NCI-H774 (cell line): ENCODE measurements at places on chromosomes 2 and 18.

DNA sequence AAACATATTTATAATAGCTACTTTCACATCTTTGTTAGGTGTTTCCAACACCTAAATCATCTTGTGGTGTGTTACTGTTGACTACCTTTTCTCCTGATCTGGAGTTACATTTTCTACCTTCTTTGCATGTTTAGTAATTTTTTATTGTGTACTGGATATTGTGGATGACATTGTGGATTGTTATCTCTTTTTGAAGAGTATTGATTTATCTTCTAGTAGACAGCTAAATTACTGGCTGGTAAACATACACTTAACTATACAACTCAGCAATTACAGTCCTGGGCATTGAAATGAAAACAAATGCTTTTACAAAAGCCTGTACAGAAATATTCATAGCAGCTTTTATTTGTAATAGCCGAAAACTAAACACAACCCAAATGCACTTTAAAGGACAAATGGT is 150.8 kb downstream of the PTRHD1 start:
- DNase-seq, result peak; percentile 29

- no peak for DNase-seq
Observed at GRCh38 chr18:75496151-75496550, 68.6 kb upstream of the SMIM21 start.

GRCh38 chr2:101793277-101793969 is 95.9 kb downstream of the MAP4K4 start:
- DNase-seq, result no peak

DNA sequence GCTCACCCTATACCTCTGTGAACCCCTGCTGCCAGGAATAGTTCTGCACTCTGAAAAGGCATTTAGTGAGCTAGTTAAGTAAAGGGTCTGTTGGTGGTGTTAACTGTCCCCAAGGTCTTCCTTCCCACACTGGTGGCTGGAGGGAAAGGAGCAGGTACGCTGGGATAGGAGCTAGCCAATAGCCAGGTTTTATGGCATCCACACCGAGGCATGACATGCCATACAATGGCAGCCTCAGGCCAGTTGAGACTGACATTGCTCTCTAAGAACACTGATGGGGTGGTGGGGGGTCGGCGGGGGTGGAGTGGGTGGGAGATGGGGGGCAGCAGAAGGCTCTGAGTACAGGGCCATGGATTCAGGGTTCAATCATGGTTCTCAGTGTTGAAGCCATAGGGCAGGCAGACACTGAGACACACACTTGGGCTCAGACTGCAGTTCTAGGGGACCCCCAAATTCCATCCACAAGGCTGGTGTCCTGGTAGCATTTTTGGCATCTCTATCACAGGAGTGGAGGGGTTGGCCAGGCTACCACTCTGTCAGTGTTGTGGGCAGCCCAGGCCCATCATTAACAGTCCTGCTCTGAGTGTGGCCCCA is 136.0 kb downstream of the CTIF start:
- DNase-seq, result no peak

GRCh38 chr2:197993830-197994229 is 189.4 kb downstream of the PLCL1 start:
- DNase-seq, result no peak

DNA sequence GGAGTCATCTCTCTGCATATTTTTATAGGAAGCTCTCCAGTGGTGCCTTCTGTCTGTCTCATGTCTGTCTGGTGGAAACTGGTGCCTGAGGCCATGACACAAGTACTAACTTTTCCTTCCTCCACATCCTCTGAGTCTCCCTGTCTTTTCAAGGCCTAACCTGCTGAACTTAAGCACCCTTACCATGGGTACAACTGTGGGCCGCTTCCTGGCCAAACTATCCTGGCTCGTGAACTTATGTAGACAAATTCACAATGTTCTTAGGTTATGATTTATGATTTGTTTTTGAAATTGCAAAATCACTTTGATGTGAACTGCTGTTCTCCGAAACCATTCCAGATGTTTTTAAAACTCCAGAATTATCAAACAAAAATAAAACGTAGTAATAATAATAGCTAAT is 804.5 kb upstream of the POU3F3 start:
- DNase-seq, result no peak

DNA sequence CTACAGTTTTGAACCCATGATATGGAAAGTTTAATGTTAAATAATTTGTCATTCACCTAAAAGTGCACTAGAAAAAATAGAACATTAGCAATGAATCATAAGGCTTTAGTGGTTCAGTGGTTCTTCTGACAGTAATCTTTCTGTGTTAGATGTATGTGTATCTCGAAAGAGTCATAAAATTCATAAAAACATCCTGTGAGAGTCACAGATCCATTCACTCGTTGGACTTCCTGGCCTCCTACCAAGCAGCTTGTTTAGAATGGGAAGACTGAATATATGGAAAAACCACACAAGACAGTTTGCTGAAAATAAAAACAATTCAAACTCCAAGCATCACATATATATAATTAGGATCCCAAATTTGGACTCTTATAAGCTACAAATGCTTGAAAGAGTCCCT is 34.8 kb downstream of the ADNP2 start:
- no peak for DNase-seq

DNA sequence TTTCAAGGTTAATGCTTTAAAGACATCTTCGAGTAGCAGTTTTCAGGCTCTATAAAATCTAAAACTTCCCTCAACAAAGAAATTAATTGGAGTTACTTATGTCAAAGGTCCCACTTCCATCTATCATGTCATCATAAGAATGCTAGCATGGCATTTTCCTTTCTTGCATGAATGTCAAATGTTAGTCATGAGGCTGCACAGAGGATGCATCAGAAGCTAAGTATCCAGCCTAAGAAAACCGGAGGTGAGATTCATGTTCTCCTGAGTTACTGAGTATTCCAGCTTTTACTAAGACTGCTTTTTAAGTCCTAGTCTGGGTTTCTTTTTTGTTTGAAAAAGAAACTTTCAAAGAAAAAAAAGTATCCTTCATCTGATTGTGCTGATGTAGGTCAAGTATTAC is 130.6 kb upstream of the CDH19 start:
- DNase-seq, result no peak

- DNase-seq, result no peak
Observed at GRCh38 chr2:166140475-166140874, 12.7 kb upstream of the SCN1A start.

GRCh38 chr2:237558961-237559641 is 7.3 kb upstream of the PRLH start:
- peak; percentile 31 for DNase-seq

GRCh38 chr2:195779491-195779890 is 122.5 kb downstream of the SLC39A10 start:
- DNase-seq, result no peak

GRCh38 chr2:157264099-157264498 is 6.6 kb downstream of the GALNT5 start:
- no peak for DNase-seq
